ENCODE measurements at places on chromosomes 1 and 21. TPM values are rescaled to one million over a fixed set of nuclear protein-coding genes. Genes with fewer than 3 reads are reported as not detected.

SERPINC1 gene
- total RNA-seq: not detected

TEDDM1 gene
- not detected for total RNA-seq

GRCh38 chr1:82578086-82578726 lies 777.5 kb downstream of the ADGRL2 start:
- DNase-seq: no peak

- peak; percentile 57 for DNase-seq
Observed at GRCh38 chr1:92968138-92969032, 7.1 kb upstream of the DIPK1A start.

- no peak for DNase-seq
Observed at GRCh38 chr1:77394166-77394565, 112.3 kb downstream of the AK5 start.

DNA sequence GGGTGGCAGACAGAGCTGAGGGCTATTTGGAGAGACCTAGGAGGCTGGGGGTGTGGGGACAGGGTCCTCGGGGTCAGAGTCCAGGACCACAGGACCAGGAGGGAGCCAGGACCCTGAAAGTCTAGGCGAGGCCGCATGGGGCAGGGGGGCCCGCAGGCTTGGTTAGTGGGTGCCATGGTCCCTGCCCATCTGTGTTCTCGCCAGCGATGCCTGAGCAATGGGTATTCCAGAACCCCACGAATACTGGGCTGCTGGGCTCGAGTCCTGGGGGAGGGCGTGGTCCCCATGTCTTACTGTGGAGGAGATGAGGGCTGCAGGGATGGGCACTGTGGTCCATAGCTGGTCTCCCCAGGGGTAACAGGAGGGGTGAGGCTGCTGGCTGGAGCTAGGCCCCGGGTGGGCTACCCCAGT lies 2.0 kb downstream of the KRTAP10-6 start:
- DNase-seq: no peak

GRCh38 chr1:202811296-202812175 lies 782 bp downstream of the PCAT6 start:
- peak; percentile 67 for DNase-seq

DNA sequence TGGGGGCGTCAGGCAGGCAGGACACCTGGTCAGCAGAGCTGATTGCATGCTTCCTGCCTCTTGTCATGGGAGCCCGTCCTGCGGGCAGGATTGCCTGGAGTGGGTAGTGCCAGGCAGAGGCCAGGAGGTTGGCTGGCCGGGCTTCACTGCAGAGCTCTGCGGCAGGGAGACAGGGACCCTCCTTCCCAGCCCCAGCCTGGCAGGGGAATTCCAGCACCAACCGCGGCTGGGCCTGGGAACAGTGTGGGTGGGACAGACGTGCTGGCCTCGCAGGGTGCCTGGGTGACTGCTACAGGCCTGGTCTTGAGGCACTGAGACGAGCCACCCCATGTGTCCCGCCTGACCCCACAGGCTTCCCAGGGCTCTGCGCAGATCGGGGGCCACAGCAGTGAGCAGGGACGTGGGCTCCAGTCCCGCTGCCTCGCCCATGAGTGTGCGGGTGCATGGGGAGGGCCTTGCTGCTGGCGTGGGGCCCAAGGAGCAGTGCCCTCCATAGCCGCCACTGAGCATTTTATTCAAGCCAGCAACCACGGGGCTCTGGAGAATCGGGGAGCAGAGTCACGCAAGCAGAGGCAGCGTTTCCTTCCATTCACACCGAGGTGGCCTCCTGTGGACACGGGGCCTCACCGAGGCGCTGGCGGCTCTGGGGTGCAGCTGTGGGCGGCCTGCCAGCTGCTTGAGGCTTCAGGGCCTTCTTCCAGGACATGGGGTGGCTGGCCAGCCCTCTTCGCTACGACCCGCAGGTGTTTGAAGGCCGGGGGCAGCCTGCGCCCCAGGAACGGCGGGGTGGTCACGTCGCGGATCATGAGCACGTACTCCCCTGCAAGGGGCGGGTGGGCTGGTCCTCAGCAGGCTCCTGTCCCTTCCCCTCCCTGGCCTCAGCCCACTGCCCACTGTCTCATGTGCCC lies 70.3 kb downstream of the MORN1 start:
- DNase-seq: no peak

AK4 gene
- 123 TPM for total RNA-seq

CELF3 gene
- 0.39 TPM for total RNA-seq

VWA1 gene
- 21.9 TPM for total RNA-seq

GRCh38 chr1:30701258-30701633 lies 22.1 kb downstream of the MATN1 start:
- DNase-seq: no peak

DNA sequence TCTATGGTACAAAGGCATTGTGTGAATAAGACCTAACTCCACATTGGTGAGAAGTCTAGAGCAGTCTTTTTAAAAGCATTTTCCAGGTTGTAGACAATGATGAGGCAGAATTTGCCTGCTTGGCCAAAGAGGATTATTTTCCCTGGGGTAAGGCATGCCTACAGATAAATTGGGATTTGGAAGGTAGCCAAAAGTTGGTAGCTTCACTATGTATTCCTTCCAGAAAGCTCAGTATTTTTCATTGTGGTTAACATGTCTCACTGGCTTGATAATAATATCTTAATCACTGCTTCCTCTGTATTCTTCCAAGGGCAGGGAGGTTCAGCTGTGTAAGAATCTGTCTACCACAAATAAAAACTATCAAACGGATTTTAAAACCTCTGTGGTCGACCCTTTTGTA lies 590.8 kb upstream of the PRMT6 start:
- no peak for DNase-seq

- DNase-seq: no peak
Observed at GRCh38 chr1:239483391-239483790, 97.0 kb downstream of the CHRM3 start.

SPRR2A gene
- total RNA-seq: not detected

DENND2C gene
- 4.1 TPM for total RNA-seq

GRCh38 chr1:1950940-1951339 lies 31.9 kb upstream of the TMEM52 start:
- DNase-seq: no peak

DNA sequence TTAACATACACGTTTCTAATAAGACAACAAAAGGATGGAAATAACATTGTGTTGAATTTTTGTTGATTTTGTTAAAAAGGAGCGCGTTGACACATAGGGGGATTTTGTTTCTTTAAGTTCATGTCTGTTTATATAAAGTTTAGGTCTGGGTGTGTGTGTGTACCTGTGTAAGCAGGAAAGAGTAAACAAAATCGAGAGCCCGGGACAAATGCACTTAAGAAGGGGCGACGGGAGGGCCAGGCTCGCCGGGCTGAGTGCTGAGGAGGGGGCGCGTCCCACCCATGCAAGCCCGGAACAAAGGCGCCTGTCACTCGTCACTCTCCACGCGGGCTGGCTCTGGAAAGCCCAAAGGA lies 28.8 kb upstream of the TRIM17 start:
- DNase-seq: no peak

- no peak for DNase-seq
Observed at GRCh38 chr1:85085417-85085816, 37.1 kb upstream of the MCOLN3 start.

DNA sequence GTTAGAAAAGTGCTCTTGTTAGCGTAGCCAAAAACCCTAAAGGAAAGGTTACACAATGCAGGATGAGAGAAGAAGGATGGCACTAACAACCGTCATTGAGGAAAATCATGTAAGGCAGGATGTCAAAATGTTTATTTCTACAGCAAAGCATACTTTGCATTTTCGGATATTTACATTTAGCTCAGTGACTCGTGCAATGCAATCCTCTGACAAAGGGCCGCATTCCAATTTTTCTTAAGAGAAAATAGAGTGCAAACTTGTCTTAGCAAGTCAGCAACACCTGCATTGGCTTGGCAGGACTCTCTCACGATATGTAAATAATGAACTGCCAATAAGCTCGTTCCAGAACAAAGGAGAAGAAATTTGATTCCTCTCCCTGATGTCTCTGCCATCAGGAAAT lies 33.3 kb downstream of the TIAM1 start:
- peak; percentile 71 for DNase-seq

DISC1 gene
- 6.5 TPM for total RNA-seq

Data from GM23338 (cell line).